ENCODE measurements at places on chromosomes 2 and 18.

GRCh38 chr18:36124841-36125240 lies 4.3 kb downstream of the SLC39A6 start:
- no peak for DNase-seq

DNA sequence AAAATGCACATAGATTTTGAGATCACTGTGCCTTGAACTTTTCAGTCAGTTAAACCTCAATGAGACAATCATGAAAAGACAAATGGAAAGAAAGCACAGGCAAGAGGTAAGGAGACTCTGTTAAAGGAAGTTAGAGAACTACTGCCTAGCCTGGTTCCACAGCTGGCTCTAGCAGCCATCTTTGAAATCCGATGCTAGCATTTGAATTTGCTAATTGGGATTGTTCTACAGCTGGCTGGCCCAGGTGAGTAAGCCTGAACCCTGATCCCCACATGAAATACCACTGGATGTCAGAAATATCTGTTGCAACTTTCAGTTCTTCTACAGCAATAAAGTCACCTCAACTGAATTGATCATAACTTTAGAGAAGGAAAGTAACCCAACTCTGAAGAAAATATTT lies 315.2 kb upstream of the CHAC2 start:
- DNase-seq = no peak

DNA sequence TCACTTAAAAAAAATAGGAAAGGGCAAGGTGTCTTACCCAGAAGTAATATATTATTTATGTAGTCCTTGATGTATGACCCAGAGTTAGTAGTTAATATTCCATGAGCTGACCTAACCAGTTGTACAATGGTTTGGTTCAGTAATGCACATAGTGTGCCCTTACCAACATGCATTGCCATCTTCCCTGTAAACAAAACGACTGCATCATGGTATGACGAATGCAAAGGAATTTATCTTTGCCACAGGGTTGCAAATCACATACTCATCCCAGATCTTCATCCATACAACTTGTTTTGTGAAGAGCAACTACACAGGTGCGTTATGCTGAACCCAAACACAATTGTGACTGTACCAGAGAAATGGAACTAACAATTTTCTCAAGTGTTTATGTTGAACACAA lies 68.9 kb upstream of the ZSWIM2 start:
- no peak for DNase-seq

DNA sequence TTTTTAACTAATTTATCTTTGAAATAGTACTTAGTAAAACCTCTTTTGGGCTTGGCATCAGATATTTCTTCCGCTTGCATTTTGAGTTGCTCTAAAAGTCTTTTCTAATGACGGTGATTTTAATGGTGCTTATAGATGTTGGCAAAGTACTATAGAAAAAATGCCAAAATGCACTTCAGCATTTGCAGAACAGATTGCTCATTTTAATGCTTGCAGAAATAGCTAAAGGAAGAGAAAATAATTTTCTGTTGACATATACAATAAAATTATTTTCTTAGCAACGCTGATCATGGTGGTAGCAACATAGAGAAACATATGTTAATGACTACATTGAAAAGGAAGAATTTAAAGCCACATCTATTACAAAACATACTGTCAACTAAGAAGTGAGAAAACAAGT lies 170.7 kb downstream of the STK39 start:
- DNase-seq = no peak

DNA sequence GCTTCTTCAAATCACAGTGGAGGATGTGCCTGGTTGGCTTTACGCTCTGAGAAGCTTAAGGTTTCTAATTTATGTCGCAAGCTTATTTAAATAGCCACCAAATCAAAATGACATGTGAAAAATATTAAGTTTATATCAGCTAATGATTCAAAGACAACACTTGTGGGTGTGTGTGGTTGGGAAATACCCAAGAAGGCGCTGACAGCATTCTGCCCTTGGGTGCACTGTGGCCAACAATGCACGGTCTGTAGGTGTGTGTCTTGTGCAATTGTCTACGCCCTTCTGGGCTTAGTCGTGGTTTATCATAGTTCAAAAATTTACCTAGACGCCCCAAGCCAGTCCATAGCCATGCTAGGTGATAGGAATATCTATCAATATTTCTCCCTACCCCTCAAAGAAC lies 60.9 kb downstream of the KCTD1 start:
- no peak for DNase-seq

- no peak for DNase-seq
These were observed 70.3 kb downstream of the TGOLN2 start for GRCh38 chr2:85257359-85257969.

DNA sequence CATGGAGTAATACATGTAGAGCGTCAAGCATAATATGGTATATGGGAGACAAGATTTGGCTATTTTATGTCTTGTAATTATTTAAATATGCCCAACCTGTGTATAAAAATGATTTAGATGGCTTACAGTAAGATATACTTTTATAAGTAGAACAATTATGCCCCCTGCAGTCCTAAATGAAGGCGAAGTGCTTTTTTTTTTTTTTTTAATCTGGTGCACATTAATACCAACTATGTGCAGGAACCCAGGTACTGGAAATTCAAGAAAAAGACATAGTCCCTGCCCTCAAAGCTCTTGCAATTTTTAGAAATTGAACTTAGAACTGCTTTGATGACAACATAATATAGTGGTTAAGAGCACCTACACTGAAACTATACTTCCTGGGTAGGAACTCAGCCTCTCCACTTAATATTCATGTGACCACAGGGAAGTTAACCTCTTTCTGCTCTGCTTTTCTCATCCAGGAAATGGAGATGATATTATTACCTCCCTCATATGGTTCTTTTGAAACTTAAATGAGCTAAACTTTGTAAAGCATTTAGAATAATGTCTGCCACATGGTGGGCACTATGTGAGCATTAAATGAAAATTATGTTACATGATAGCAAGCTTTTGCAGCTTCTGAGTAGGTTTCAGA lies 38.1 kb downstream of the AFTPH start:
- DNase-seq = no peak

- no peak for DNase-seq
These were observed 58.0 kb downstream of the RND3 start for GRCh38 chr2:150429384-150429961.

- no peak for DNase-seq
These were observed 67.1 kb downstream of the CERKL start for GRCh38 chr2:181589779-181590178.

DNA sequence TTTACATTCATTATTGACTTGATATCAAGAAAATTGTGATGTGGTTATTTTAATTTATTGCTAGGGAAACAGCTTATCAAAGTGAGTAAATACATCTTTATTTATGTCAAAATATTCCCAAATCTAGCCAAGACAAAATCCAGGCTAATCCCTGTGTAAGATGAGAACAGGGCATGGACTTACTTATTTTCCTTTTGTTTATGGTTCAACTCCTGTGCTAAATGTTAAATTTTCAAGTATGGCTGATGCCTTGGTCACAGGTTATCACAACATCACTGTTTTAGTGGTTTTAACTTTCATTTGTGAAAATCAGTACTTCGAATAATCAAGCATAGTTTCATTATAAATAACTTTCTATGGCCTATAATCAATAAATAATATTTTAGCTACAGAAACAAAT lies 657.0 kb upstream of the SYT4 start:
- no peak for DNase-seq

GRCh38 chr2:37379881-37380296 lies 35.5 kb downstream of the QPCT start:
- no peak for DNase-seq

DNA sequence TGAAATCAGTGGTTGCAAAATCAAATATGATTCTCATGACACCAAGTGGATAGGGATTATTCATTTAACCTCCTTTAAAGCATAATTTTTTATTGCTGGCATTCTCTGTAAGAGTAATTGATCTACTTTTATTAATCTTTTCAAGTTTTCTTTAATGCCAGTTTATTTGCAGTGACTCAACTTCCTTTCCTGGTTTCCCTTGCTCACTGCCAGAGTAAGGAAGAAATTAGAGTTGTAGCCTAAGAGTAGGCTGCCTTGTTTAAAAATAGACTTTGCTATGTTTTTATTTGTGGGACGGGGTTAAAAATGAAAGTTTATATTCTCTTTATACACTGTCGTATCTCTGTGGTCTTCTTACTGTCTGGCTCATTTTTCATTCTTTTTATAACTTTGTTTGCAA lies 148.6 kb downstream of the WDR7 start:
- no peak for DNase-seq

DNA sequence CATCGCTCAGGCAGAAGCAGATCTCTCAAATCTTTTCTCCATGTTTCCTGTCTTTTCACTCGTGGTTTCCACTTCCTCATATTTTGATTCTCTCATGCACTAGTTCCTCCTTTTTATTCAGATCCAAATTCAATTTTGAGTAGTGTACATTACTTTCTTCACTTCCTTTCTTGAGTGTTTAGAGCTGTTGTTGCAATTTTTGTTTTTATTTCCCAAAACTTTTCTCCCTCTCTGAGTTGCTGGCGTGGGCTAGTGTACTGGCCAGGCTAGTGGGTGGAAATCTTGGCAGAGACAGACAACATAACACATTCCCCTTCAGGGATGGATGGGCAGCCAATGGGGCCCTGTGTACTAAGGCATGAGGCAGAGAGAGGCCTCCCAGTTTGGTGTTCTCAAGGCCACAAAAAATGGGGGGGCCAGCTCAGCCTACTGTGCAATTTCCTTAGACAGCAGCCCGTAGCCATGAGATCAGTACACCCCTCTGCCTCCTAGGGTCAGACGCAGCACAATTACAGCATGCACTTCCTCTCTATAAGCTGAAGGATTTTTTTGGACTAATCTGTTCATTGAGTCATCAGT lies 145.1 kb upstream of the PID1 start:
- peak; percentile 57 for DNase-seq

DNA sequence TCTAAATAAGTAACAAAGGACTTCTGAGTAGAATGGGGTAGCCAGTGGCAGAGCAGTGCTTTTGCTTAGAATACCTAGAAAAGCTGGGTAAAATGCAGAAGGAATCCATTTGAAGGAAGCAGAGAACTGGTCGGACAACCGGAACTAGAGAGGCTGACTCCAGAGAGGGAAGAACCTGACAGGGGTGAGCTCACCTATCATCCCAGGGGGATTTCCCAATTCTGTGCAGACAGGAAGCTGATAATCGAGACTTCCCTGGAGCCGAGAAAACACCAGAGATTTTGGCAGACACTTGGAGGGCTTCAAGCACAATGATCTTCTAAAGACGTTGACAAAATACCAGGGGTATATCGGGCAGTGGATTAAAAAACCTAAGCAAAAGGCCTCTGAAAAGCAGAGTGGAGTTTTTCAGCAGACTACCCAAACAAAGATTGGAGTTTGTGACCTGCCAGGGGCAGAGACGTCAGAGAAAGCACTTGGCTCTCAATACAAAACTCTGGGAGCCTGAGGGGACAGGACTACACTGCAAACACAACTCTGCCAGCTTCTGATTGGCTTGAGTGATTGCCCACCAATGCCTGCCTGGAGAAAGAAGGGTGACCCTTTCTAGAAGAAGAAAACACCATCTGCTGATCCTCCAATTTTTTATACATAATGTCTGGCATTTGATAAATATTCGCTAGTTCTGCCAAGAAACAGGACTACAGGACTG lies 67.5 kb upstream of the TTN start:
- DNase-seq = no peak

- no peak for DNase-seq
These were observed 42.1 kb upstream of the TAF1B start for GRCh38 chr2:9800975-9801726.

DNA sequence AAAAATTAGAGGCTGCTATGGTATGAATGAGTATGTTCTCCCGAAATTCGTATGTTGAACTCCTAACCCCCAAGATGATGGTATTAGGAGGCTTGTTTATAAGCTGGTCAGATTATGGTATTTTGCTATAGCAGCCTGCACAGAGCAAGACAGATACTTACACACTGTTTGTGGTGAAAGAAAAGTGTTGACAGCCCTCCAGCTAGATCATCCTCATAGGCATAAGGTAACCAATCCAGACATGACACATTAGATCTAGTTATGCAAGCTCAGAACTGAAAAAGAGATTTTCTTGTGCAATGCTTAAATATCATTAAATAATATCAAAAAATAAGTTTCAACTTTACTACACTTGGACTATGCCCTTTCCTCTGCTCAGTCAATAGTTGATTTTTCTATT lies 107.1 kb downstream of the ABCA12 start:
- DNase-seq = no peak

- DNase-seq = peak; percentile 85
These were observed at the start of gene CTDP1 for GRCh38 chr18:79679552-79680099. Gene CTDP1, plus strand, starts transcription at chr18:79679803. Its CDS starts 145 bp downstream, at chr18:79679948.

DNA sequence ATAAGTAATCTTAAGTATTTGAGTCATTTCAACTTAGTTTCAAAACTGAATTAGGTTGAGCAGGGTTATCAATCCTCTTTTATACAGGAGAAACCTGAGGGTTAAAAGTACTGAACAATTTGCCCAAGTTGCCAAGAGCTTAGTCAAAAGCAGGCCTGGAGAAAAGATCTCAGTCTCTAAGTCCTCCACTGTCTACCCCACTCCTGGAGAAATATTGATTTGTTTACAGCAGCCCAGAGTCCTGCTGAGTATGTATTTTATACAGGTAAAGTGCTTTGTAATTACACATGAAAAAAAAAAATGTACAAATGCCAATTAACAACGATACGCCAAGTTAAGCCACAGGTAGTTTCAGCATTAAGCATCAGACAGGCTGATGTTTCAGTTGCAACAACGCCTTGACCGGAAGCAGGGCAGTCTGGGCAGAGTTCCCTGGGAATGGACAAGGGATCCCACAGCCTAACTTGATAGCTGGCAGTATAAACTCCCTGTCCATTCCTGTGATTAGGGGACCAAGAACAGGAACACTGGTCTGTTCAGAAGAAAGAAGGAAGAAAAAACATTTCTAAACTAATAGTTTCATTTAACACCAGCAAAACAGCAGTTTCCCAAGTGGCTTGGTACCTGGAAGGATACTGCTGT lies 132.9 kb downstream of the MYO5B start:
- DNase-seq = no peak

- no peak for DNase-seq
These were observed 55.7 kb downstream of the INO80C start for GRCh38 chr18:35441857-35442595.

DNA sequence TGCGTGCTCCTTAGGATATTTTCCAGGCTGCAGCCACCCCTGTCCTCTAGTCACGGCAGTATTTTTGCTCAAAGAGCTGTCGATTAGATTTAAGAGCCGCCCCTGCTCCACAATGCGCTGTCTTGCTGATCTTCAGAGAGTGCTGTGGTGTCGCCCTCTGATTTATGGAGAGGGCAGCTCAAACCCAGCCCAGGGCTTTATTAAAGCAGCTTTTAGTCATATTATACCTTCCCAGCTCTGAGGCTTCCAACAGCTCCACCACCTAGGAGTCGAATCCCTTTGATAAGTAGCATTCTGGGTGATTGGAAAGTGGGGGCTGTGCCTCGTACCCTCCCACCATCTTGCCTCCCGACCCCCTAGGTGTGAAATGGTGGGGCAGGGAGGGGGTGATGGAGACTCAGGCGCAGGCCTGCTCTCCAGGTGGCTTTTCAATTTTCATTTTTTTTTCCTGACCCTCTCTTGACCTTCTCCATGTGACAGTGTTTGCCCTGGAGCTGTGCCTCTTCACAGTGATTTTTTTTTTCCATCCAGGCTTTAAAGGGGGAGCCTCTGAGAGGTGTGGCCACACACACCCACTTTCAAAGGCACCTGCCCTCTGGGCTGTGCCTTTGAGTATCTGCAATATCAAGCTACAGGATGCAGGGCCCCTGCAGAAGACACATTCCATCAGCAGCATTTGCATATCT lies 53.1 kb upstream of the NRP2 start:
- DNase-seq = no peak

- no peak for DNase-seq
These were observed 280.1 kb downstream of the PTH2R start for GRCh38 chr2:208686665-208687064.
